ENCODE measurements at places on chromosomes 7 and 10. TPM values are rescaled to one million over a fixed set of nuclear protein-coding genes. Genes with fewer than 3 reads are reported as not detected.

GRCh38 chr10:124923684-124924083, 18.2 kb upstream of the ZRANB1 start:
- DNase-seq = no peak

- no peak for DNase-seq
Observed at GRCh38 chr10:104066945-104067344, 18.7 kb downstream of the COL17A1 start.

DNA sequence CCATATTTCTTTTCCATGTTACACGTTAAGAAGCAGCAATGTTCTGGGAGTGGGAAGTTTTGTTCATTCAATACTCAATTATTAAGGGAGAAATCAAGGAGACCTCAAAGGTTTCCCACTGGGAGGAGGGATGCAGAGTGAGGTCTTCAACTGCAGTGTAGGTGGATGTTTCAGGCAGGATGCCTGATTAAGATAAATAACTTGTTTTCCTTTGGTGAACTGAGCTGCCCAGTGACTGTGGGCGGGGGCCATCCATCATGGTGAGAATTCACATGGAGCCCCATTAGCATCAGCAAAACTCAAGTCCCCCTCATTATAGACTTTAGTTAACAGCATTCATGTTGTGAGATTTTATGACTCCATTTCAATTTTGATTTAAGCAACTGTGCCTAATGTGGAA, 121.1 kb downstream of the PLPP4 start:
- no peak for DNase-seq

DNA sequence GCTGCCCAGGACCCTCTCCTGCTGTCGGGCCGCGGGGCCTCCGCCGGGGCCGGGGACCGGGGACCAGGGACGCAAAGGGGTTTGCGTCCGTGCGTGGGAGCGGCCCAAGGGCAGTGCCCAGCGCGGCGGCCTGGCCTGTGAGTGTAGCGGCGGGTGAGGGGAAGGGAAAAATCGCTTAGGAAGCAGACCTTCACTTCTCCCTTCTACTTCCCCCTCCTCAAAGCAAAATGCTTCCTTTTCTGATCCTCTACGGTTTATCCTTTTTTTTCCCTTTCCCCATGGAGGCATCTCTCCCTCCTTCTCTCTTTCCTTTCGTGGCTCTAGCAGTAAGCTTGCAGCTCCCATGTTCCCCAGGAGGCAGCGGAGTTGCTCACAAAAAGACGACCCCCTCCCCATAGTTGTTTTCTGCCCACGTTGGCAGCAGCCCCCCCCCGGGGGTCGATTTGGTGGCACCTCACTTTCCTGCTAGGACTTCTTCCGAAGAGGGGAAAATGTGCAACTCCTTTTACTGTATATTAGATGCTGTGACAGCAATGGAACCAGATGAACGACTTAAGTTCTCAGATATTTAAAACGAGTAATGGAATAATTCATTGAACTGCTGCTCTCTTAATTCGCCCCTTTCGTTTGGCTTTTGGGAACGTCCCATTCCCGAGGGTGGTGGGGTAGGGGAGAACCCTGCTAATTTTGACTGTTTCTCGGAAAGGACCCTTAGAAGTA, 724 bp downstream of the CAPZA2 start:
- DNase-seq = peak; percentile 34

- peak; percentile 24 for DNase-seq
Observed at GRCh38 chr7:101884671-101885596, 67.5 kb downstream of the CUX1 start.

Gene ERVW-1
- not detected for total RNA-seq

DNA sequence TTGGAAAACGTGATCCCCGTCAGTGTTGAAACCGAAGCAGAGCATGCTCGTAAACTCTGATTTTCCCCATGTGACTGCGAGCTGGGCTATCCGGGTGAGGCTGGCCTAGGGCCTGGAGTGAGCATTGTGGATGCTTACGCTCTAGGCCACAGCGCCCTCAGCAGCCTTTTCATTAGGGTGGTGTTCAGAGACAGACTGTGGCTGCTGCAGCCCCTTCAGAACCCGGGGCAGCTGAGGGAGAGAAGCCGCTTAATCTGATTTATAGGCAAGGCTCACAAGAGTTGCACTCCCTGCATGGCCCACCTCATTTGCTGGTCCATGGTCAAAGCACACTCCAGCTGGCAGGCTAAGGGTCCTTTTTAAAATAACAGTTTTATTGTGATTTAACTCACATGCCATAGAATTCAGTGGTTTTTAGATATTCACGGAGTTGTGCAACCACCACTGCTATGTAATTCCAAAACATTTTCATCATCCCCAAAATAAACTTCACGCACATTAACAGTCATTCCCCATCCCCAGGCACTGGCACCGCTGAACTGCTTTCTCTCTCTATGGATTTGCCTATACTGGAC, 72.5 kb downstream of the SYPL1 start:
- DNase-seq = no peak

Measured in activated CD4-positive, alpha-beta T cell treated with anti-CD3 and anti-CD28 coated beads for 36 hours (primary cell).